Common myeloid progenitor, CD34-positive (primary cell): ENCODE measurements at places on chromosomes 3 and 15.

DNA sequence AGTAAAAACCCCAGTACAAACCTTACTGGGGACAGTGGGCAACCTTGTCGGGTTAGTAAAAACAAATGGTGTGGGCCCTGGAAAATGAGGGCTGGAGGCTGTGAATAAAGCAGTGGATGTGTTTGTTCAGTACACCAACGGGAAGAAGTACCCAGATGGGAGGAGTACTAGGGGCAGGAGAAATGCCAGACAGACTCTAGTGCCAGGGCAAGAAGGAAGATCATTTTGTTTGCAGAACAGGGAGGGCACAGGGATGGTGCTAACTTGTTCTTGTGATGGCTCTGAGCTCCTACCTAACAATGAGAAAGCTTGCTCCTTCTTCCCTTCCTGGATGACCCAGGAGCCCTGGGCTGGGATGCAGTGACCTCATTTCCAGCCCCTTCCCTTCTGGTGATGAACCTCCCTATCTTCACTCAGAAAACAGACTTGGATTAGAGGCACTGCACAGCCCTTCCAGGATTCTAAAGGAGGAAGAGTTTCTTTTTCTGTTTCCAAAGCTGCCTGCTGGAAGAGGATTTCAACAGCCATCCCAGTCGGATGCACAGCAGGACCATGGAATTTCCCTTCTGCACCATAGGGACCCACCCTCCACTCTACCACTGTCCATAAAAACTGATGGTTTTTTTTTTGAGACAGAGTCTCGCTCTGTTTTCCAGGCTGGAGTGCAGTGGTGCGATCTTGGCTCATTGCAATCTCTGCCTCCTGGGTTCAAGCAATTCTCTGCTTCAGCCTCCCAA is 6.1 kb downstream of the RASSF1 start:
- DNase-seq, result no peak
- H3K36me3 ChIP-seq, result peaks cover 43% of the 10 kb centered on the region
- no peaks in the 10 kb centered on the region for H3K27me3 ChIP-seq

DNA sequence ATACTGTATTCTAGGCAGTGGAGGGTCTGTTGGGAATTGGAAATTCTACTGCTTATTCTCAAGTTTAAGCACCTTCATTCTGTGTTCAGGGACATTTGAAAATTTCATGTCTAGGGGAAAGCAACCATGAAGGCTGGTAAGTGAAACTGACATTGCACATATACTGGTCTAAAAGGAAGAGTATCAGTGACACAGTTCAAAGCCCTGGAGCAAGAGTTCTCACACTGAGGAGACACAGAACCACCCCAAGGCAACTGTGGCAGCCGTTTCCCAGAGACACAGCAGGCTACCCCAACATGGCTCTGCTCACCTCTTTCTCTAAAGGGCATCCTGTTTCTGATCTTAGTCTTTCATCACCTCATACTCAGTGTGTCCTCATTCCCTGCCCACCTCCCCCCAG is 67.5 kb downstream of the KCNMB2 start:
- no peaks in the 10 kb centered on the region for H3K4me1 ChIP-seq
- H3K4me3 ChIP-seq, result no peak overlapping the region
- no peaks in the 10 kb centered on the region for H3K36me3 ChIP-seq

GRCh38 chr3:49634736-49635135 is 39.4 kb upstream of the APEH start:
- H3K27me3 ChIP-seq, result peaks cover 3% of the 10 kb centered on the region
- H3K4me3 ChIP-seq, result no peak overlapping the region
- no peak overlapping the region for H3K27ac ChIP-seq
- H3K4me1 ChIP-seq, result no peaks in the 10 kb centered on the region

DNA sequence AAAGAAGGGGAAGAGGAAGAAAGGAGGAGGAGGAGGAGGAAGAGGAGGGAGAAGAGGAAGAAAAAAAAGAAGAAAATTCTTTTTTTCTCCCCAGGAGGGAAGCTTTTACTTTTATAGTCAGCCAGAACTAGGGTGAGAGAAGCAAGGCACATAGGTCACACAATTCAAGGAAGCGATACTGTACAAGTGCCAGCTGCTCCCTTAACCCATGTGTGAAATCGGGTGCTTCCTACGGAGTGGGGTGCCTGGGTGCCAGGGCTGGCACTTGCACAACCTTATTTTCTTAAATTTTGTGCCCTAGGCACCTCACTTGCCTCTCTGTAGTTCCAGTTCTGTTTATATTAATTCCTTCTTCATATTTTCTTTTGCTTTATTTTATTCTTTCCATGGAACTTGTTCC is 150.4 kb downstream of the LIPC start:
- no peak overlapping the region for H3K27ac ChIP-seq
- peaks cover 12% of the 10 kb centered on the region for H3K4me1 ChIP-seq
- H3K27me3 ChIP-seq, result no peaks in the 10 kb centered on the region
- H3K4me3 ChIP-seq, result no peak overlapping the region

DNA sequence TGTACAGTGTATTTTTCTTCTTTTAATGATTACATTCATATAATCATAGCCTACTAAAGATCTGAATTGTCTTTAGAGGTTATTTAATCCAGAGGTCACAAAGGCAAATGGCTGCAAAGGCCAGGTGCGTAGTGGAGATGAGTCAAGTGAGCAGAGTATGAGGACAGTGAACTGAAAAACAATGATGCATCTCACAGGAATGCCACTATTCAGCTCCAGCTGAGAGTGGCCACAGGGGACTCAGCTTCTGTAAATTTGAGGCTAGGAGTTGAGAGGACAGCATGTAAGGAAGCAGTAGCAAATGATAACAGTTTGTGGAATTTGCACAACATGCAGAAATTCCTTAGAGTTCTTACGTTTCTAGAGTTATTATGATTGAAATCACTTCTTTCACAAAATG is 50.4 kb downstream of the COL6A5 start:
- no peaks in the 10 kb centered on the region for H3K36me3 ChIP-seq
- H3K27ac ChIP-seq, result no peak overlapping the region
- H3K27me3 ChIP-seq, result no peaks in the 10 kb centered on the region
- H3K4me3 ChIP-seq, result no peak overlapping the region
- H3K4me1 ChIP-seq, result no peaks in the 10 kb centered on the region

DNA sequence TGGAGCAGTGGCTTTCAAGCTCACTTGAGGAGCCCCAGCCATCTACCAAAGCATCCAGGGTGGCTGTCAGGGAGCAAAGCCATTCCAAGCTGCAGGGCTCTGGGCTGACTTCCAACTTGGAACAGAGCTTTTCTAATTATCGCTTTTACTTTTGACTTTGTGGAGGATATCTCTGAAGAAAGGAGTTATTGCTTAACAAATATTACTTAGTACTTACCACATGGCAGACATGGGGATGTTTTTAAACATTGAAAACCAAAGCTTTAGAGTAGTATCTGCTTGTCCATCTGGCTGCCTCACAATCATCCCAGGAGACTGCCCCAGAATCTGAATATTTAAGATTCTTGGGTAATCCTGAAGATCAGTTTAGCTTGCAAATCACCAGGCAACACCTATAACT is 8.9 kb downstream of the TAGLN3 start:
- DNase-seq, result no peak
- H3K27me3 ChIP-seq, result no peaks in the 10 kb centered on the region
- H3K36me3 ChIP-seq, result no peaks in the 10 kb centered on the region
- H3K4me3 ChIP-seq, result no peak overlapping the region

- H3K27me3 ChIP-seq, result no peaks in the 10 kb centered on the region
- H3K27ac ChIP-seq, result peak overlapping the region; percentile 83
- no peak for DNase-seq
- H3K4me1 ChIP-seq, result peaks cover 10% of the 10 kb centered on the region
- H3K4me3 ChIP-seq, result peak overlapping the region; percentile 90
Measured at GRCh38 chr15:43132830-43133429, 456 bp upstream of the TMEM62 start.

DNA sequence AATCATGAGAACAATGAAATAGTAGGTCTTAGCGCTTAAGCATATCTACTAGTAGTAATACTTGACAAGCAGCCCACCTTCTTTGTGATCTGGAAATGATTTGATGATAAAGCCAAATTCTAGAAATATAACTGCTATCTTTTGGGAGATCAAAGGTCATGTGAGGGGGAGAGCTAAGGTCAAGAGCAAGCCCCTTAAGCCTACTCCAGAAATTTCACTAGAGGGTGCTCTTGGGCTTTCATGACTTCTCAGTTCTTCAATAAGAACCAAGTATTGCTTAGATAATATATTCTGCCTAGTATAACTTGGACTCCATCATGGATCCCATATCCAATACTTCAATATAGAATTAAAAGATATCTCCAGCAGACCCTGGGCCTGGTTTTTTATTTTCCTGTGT is 319.6 kb downstream of the ZBTB20 start:
- no peaks in the 10 kb centered on the region for H3K36me3 ChIP-seq
- no peak overlapping the region for H3K27ac ChIP-seq
- no peaks in the 10 kb centered on the region for H3K27me3 ChIP-seq

- DNase-seq, result peak; percentile 72
- peaks cover 22% of the 10 kb centered on the region for H3K4me1 ChIP-seq
- H3K36me3 ChIP-seq, result peaks cover 5% of the 10 kb centered on the region
- no peaks in the 10 kb centered on the region for H3K27me3 ChIP-seq
- H3K27ac ChIP-seq, result peak overlapping the region; percentile 100
Measured at GRCh38 chr3:194671511-194671899, 486 bp downstream of the LSG1 start.

DNA sequence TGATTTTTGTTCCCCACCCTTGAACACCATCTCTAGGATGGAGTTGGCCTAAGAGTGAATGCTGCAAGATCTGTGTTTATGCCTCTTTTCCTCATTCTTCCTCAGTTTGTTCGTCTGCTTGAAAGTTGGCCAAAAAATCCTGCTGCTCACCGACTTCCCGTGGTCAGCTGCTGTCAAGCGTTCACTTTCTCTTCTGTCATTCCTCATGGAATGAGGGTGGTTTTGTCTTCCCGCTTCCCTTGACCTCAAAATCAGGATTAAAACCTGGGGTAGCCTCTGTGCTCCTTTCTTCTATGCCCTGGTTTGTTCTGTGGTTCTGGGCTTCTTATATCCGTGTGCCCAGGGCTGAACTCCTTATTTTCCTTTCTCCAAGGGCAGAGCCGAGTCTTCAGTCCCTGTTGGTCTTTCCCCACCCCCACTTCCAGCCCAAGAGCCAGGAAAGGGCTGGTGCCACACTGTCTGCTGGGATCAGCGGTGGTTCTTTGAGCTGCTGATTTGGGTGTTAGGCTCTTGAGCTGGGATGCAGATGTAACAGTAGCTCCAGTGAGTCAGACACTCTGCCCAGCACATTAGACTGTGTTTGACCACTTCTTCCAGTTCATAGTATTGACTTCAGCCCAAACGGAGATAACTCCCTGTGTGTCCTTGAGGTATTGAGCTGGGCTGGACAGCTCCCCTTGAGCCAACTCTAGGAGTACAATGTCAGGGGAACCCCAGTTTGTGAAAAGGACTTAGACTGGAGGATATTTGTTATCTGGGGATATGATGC is 2.3 kb downstream of the SERF2 start:
- H3K36me3 ChIP-seq, result peaks cover 58% of the 10 kb centered on the region
- no peak overlapping the region for H3K4me3 ChIP-seq
- H3K27ac ChIP-seq, result no peak overlapping the region
- H3K4me1 ChIP-seq, result peaks cover 26% of the 10 kb centered on the region
- DNase-seq, result no peak

DNA sequence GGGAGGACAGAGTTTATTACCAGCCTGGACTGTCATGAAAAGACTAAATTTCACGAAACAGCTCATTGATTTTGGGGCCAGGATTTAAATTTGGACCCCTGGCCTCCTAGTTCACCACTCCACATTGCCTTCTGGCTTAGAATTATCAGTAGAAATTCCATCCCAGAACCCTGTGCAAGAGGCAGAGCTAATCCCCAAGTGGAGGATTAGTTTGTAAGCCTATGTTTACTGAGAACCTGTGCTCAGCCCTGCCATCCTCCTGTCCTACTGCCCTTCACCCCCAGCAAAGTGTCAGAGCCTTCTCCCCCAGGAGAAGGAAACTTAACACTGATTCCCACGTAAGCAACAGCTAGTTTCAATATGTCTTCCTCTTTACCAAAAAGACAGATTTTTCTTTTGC is 99.4 kb downstream of the SST start:
- no peak overlapping the region for H3K4me3 ChIP-seq
- H3K27me3 ChIP-seq, result no peaks in the 10 kb centered on the region
- H3K36me3 ChIP-seq, result no peaks in the 10 kb centered on the region
- no peak for DNase-seq
- no peaks in the 10 kb centered on the region for H3K4me1 ChIP-seq

DNA sequence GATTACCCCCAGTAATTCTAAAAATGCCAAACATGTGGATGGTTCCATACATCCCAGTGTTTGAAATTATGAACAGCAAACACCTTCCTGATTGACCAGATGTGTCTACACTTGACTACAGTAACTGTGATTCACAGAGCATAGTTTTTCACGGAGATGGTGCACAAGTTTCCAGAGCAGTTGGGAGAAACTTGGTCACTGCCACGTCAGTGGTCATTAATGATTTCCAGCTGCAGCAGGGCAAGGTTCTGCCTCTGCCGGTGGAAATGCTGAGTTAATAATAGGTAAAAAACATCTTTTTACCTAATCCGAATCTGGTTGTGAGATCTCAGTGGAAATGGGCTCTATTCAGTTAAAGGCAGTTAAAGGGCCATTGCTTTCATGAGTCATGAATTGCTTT is 154.1 kb upstream of the FEZF2 start:
- H3K4me3 ChIP-seq, result no peak overlapping the region
- H3K4me1 ChIP-seq, result no peaks in the 10 kb centered on the region
- no peak for DNase-seq
- H3K27me3 ChIP-seq, result peaks cover 6% of the 10 kb centered on the region
- H3K36me3 ChIP-seq, result no peaks in the 10 kb centered on the region

DNA sequence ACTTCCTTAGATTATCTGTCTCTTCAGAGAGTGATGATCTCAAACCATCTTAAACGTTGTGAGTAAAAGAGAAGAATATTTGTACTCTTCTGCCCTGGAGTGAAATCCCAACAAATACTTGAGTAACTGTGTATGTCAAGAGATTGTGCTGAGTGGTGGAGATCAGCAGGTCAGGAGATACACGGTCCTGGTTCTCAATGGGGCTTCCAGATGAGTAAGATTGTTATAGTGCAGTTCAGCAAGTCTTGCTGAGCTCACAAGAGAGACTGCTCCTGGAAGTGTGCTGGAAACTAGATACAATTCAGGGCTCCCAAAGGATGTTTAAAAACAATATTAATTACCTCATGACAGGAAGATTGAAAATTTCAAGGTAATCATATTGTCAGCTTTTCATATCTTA is 184.3 kb downstream of the AKAP13 start:
- H3K4me1 ChIP-seq, result no peaks in the 10 kb centered on the region
- no peak overlapping the region for H3K27ac ChIP-seq
- H3K36me3 ChIP-seq, result no peaks in the 10 kb centered on the region
- no peak for DNase-seq
- H3K27me3 ChIP-seq, result no peaks in the 10 kb centered on the region

GRCh38 chr15:62541250-62541649 is 376.2 kb upstream of the C2CD4B start:
- H3K4me1 ChIP-seq, result no peaks in the 10 kb centered on the region
- no peak for DNase-seq
- H3K27me3 ChIP-seq, result no peaks in the 10 kb centered on the region
- H3K36me3 ChIP-seq, result no peaks in the 10 kb centered on the region
- no peak overlapping the region for H3K4me3 ChIP-seq

GRCh38 chr3:110656394-110657025 is 415.1 kb upstream of the NECTIN3 start:
- H3K36me3 ChIP-seq, result no peaks in the 10 kb centered on the region
- no peaks in the 10 kb centered on the region for H3K27me3 ChIP-seq
- H3K27ac ChIP-seq, result no peak overlapping the region
- H3K4me3 ChIP-seq, result no peak overlapping the region
- no peaks in the 10 kb centered on the region for H3K4me1 ChIP-seq
- no peak for DNase-seq

GRCh38 chr3:101300073-101300472 is 20.3 kb downstream of the IMPG2 start:
- H3K27me3 ChIP-seq, result no peaks in the 10 kb centered on the region
- no peaks in the 10 kb centered on the region for H3K36me3 ChIP-seq
- H3K4me1 ChIP-seq, result no peaks in the 10 kb centered on the region
- H3K4me3 ChIP-seq, result no peak overlapping the region
- no peak overlapping the region for H3K27ac ChIP-seq
